ENCODE measurements at places on chromosomes 3 and 15. TPM values are rescaled to one million over a fixed set of nuclear protein-coding genes. Genes with fewer than 3 reads are reported as not detected.
A peak's percentile ranks its signal among the peaks of the same experiment; 100 is the strongest.

- DNase-seq: no peak
Observed at GRCh38 chr15:44243141-44243540, 45.4 kb upstream of the GOLM2 start.

The CAND2 gene
- polyA plus RNA-seq: 2.2 TPM

- no peak for DNase-seq
Observed at GRCh38 chr3:120473896-120474675, 23.3 kb upstream of the FSTL1 start.

- no peak for DNase-seq
Observed at GRCh38 chr3:165786013-165786412, 51.2 kb downstream of the BCHE start.

- DNase-seq: no peak
Observed at GRCh38 chr3:55690726-55691125, 203.6 kb upstream of the WNT5A start.

DNA sequence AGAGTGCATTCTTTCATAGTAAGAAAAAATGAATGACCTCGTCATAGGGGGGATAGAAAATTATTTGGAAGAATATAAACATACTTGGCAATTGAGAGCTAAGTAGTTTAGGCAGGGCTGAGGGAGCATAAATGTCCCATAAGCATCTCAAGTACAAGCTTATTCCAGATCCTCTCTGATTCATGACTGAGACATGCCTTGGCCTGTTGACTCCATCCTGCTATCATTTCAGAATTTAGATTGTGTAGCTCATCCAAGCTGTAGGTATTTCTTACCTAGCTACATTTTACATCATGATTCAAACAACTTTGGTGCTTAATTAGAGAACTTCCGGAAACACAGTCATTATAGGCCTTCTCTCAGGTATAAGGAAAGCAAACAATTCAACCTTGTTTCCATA lies 12.3 kb downstream of the POGLUT1 start:
- DNase-seq: no peak

DNA sequence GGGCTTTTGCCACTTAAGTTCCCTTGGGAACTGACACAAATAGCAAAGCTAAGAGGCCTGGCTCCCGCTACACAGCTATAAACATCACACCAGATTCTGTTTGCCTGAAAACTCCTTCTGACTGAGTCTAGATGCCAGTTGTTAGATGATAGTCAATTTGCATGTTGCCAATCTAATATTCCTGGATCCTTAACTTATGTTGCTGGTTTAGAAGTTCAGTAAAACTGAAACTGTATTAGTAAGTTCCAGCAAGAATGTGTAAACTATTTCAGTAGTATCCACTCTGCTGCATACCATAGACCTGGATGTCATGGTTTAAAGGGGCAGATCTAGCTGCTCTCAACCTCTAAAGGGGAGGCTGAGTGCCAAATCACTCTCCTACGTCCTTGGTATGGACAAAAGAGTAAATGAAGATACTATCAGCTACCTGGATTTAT lies 27.1 kb upstream of the LACTB start:
- DNase-seq: no peak

- peak; percentile 18 for DNase-seq
Observed at GRCh38 chr3:187025656-187026316, 95.5 kb downstream of the ST6GAL1 start.

Measured in CD4-positive, alpha-beta memory T cell (primary cell).